ENCODE measurements at places on chromosomes 2 and 18.

GRCh38 chr2:207960911-207961310 is 64.4 kb downstream of the PLEKHM3 start:
- no peak for DNase-seq

GRCh38 chr2:159226608-159227385 is 59.7 kb downstream of the WDSUB1 start:
- no peak for DNase-seq

DNA sequence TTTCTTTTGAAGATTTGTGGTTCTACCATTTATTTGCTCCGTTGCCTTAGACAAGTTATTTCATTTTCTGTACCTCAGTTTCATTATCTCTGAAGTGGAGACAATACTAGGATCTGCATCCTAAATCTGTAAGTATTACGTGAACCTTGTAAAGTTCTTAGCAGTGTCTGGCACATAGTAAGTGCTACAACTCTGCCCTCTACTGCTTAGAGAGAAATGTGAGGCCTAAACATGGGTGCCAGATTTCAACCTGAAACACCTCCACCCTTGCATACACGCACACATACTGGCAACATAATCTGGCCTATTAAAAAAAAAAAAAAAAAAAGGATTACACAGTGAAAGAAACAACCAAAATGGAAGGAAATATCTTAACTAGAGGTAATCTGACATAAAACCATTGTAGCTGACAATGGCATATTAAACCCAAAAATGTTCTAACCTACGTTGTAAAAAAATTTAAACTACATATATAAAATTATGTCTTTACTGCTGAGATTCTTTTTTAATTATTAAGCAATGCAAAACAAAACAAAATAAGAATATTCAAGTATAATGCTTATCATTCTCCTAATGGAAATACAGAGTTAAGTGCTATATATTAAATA is 132.6 kb downstream of the MAP2 start:
- no peak for DNase-seq

DNA sequence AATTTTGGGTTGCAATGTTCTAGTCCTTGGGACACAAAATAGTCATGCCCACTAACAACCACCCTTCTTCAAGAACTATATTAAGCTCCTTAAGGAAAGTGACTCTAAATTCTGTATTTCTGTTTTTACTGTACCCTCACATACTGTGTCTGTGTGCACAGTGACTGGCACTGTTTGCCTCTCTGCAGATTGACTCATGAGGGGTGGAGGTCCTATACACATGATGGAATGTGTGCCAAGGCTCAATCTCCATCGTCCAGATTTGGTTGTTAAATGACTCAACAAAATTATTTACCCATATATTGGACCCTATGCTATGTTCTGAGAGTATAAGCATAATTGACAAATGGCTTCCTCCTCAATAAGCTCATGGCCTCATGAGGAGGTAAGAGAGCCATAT is 126.6 kb upstream of the CWC22 start:
- no peak for DNase-seq

- DNase-seq, result no peak
Measured at GRCh38 chr18:77001979-77002378, 130.6 kb downstream of the MBP start.

- DNase-seq, result no peak
Measured at GRCh38 chr2:41847744-41848441, 199.9 kb upstream of the PKDCC start.

DNA sequence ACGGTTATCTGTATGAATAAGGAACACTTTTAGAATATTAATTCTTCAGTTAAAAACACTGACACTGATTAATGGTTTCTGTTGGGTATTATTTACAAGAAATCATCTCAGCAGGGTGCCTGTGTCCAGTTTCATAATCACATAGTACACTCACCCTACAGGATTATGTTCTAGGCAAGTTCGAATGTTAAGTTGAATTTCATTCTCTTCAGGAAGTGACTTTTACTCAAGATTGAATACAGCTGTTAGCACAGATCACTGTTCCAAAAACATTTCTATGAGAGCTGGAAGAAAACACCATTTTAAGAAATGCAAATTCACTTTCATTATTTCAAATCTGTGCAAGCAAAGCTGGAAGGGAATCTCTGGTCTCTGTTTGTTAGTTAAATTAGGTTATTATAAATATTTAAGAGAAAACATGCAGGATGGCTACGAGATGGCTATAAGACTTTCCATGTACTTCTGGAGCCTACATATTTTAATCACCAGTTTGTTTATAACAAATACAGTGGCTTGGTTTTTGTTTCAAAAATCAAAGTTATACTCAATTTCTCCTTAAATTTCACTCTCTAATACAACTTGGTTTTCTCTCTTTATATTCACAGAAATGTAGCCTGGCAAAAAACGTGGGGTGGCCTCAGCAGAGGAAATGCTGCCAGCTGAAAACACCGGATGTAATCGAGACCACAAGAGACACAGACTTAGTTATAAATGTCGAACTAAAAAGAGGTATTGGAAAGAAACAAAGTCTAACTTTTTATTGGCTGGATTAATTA is 65.8 kb downstream of the RBMS1 start:
- no peak for DNase-seq

GRCh38 chr18:73511771-73512503 is 635.7 kb downstream of the FBXO15 start:
- DNase-seq, result no peak

- DNase-seq, result no peak
Measured at GRCh38 chr2:96926791-96927190, 56.9 kb upstream of the SEMA4C start.

- DNase-seq, result no peak
Measured at GRCh38 chr2:48411046-48411445, 118.9 kb upstream of the STON1 start.

- DNase-seq, result no peak
Measured at GRCh38 chr18:9710037-9710436, 1.9 kb downstream of the RAB31 start.

DNA sequence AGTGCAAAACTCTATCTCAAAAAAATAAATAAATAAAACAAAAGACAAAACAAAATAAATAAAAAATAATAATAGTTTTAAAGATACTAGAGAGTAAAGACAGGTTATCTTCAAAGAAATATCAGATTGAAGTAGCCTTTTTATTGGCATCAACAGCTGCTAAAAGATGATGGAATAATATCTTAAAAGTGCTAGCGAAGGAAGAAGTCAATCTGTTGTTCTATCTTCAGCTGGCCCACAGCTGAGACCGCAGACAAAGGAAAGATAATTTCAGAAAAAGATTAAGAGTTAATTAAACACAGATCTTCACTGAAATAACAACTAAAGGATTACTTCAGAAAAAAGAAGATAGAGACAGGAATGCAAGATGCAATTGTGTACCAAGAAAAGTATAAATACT is 130.2 kb upstream of the PKDCC start:
- DNase-seq, result no peak

- DNase-seq, result no peak
Measured at GRCh38 chr2:15425712-15426111, 135.4 kb downstream of the NBAS start.

GRCh38 chr18:79118797-79119196 is 49.6 kb downstream of the ATP9B start:
- DNase-seq, result no peak

DNA sequence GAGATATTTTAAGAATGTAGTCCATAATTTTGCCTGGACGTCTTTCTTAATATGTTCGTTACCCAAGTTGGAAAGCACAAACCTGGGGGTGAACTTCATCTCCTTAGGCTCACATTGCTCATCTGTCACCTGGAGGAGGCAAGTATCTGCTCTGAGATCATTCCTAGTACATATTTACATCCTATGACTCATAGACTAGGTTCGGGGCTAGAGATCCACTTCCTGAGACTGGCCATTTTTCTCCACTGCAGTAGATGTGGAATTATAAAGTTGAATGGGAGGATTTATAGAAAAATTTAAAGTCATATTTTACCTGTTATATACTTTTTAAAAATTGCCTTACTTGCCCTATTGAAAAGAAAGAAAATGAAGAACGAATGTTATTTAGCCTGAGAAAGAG is 77.5 kb upstream of the PROKR1 start:
- DNase-seq, result no peak

DNA sequence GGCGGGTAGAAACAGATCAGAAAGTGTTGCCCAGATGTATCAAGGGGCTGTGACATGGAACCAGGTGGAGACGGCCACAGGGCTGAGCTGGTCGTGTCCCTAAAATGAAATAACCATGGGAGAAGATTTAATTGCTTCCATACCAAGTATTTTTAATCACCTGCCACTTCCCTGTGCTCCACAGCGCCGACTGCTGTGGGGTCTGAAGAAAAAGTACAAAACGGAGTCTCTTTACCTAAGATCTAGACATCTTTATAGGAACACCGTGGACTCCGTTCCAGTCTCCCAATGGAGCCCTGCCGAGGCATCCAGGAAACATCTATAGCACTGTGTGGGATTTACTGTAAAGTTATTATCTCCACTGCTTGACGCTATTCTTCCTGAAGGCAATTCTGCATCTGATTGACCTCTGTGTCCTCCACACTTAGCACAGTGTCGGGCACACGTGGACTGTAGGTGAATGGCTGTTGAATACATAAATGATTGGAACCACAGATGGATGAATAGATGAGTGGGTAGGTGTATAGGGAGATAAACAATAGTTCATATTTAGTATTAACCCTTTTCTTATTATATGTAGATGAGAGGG is 21.6 kb upstream of the GYPC start:
- DNase-seq, result no peak

GRCh38 chr2:6079405-6079804 is 387.2 kb downstream of the SOX11 start:
- DNase-seq, result no peak

GRCh38 chr2:56483081-56483480 is 299.3 kb downstream of the CCDC85A start:
- no peak for DNase-seq

DNA sequence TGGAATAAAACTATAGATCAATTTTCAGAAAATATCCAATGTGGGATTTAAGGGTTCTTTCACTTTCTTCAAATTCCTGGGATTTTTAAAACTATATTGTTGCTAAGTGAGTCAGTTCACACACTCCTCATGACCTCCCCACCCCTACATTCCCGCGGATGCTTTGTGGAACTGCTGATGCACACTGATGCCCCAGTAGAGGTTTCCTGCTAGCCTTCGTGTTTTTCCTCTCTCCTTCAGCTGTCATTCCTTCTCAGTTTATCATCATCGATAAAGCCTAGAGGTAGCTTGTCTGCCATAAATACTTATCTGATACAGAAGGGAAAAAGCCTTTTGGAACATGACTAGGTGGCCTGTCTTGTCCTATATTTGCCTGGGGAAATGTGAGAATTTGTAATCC is 67.4 kb upstream of the GALNT5 start:
- no peak for DNase-seq

GRCh38 chr2:6008726-6009125 is 316.5 kb downstream of the SOX11 start:
- no peak for DNase-seq

DNA sequence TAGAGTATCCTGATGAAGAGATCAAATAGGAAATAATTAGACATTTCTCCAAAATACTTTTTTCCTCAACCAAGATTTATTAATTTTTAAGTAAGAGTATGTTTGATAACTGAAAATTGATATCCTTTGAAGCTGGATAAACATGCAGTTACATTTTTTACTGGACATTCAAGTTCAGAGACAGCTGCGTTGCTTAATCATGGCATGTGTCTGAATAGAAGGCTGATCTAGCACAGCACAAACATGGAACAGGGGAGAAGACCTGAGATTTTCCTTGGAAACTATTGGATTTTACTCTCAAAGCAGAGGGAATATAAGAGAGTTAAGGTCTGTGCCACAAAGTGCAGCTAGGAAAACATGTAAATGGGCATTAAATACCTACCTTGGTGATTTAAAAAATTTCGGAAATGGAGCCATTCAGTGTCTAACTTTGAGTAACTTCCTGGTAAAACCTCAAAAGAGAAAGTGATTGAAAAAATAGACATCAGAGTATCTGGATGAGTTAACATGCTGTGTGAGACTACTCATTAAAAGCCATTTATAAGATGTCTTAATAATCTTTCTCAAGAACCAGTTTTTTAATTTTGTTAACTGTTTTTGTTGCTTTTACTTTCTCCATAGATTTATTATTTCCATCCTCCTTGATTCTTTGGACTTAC is 31.8 kb downstream of the CRIM1 start:
- no peak for DNase-seq

DNA sequence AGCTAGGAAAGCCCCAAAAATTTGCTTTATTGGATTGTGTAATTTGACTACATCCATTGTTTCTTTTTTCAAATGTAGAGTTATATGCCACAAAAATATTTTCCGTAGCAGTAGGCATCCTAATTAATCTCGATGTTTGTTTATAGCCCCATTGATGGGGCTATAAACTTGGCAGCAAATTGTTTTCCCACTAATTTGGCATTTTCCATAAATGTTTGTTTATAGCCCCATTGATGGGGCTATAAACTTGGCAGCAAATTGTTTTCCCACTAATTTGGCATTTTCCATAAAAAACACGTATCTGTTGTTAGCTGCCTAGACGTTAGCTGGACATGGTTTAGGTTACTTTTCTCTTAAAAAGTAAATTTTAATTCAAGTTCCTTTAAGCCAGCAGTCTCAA is 23.8 kb downstream of the MSH2 start:
- no peak for DNase-seq

GRCh38 chr2:201942531-201942930 is 91.1 kb upstream of the FZD7 start:
- DNase-seq, result no peak

DNA sequence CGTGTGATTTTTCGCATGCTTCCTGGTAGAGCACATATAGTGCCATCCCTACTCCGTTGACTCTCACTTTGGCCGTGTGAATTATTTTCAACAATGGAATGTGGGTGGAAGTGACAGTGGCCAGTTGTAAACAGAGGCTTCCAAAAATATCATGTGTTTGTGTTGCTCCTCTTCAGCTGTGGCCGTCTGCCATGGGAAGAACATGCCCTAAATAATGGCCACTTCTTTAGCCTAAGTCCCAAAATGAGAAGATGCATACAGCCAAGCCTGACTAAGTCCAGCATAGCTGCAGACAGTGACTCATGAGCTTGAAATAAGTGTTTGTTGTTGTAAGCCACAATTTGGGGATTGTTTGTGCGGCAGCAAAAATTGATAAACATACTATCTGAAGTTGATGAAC is 8.9 kb upstream of the GALNT1 start:
- no peak for DNase-seq
